BJ (cell line): ENCODE measurements at places on chromosomes 16 and 17.
A peak's percentile ranks its signal among the peaks of the same experiment; 100 is the strongest.

GRCh38 chr16:80862160-80862705 is 57.8 kb upstream of the CDYL2 start:
- no peak for DNase-seq

GRCh38 chr16:9092978-9093344 is 1.5 kb downstream of the HAPSTR1 start:
- no peak for DNase-seq

DNA sequence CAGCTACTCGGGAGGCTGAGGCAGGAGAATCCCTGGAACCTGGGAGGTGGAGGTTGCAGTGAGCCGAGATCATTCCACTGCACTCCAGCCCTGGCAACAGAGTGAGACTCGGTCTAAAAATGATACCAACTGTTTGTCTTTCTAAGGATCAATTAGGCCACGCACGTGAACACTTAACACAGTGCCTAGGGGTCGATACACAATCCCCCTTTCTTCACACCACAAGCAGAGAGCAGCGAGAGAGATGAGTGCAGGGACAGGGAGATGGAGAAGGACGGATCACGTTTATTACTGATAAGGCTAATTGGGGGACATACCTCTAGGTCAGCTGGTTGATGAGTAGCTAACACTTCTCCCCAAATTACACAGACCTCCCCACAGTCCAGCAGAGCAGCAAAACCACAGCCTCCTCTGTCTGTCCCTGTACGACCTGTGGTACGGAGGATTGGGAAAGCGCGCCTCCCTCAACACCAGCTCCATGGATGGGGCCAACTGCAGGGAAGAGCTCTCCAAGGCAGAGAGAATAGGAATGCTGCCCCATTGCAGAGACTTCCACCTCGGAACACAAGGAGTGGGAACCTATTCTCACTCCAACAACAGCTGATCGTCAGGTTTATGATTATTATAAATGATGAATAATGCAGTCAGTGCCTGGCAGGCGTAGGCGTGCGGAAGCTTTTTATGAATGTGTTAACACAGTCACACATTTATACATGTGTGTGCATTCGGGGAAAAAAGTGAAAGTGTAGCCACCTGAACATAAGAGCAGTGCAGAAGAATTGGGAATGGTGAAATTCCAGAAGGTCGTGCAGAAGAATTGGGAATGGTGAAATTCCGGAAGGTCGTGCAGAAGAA is 155.1 kb downstream of the C16orf95 start:
- DNase-seq = no peak

DNA sequence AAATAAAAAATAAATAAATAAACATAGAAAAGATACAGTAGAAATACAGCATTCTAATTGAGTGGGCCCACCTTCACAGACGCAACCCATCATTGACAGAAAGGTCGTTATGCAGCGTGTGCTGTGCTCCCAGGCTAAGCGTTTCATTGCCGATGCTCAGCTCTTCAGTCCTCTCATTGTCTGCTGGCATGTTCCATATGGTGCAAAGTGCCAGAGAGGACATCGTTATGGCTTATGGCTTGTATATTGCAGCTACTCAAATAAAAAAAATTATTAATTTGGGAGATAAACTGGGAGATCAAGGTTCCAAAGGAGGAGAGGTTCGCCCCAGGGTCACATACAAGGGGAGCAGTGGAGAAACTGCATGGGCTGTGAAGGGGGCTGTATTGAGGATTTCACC is 11.3 kb upstream of the UBALD2 start:
- DNase-seq = no peak

DNA sequence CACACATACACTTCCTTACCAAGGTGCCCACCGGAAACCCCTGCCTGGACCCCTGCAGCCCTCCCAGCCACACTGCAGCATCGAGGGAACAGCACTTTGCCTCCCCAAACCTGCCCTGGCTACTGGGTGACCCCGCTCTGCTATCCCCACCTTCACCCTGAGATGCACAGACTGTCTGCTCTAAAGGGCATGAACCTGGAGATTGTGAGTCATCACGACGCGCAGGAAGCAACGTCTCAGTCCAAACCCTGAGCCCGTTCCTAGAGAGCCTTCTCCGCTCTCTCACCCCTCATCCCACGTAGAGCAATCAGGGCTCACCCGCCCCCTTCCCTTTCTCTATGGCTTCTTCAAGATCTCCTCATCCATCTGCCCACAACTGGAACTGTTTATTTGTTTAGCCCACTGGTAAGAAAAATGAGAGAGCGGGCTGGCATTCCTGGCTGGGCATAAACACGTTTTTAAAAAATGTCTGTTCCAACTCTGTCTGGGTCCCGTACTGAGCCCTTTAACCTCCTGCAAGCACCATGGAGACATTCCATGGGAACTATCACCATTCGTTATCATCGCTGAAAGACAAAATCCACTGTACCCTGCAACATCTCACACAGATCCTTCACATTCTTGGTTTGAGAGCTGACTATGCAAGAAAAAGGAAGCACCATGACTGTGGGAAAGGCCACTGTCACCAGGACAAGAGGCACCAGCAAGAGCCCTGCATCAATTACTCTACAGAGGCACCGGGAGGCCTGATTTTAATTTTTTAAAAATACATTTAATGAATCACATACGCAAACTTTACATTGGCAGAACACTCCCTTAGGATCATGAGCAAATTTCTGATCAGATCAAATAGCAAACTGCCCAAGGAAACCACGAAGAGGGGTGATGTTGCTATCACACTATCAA is 28.2 kb downstream of the ZFHX3 start:
- DNase-seq = no peak

DNA sequence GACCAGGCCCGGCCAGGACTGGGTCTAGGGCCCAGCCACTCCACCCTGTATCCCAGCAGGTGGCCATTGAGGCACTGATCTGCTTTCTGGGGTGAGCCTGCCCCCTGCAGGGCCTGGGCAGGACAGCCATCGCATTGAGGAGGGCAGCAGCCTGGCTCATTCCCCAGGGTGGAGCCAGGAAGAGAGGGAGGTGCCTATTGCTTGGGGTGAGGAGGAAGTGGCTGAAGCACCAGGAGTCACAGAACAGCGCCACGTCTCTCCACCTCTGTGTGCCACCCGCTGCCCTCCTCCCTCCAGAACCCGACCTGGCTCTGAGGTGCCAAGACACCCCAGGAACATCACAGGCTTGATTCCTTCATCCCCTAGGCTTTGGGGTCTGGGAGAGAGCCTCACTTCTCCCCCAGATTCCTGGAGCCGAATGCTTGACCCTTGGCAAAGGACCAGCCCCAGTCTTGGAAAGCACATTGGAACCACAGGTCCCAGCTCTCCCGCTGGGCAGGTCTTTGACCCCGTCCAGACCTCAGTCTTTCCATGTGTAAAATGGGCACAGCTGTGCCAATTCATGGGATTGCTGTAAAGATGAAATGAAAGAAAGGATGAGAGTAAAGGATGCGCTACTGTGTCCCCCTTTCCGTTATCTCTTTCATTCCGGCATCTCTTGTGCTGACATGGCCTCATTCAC is 7.2 kb upstream of the KRT36 start:
- DNase-seq = peak; percentile 51
